ENCODE measurements at places on chromosomes 11 and 22.
A peak's percentile ranks its signal among the peaks of the same experiment; 100 is the strongest.

GRCh38 chr22:43014316-43014868 is 557 bp downstream of the PACSIN2 start:
- DNase-seq = no peak

GRCh38 chr11:68816917-68817419 is 24.7 kb downstream of the CPT1A start:
- DNase-seq = no peak

- DNase-seq = no peak
These were observed 449 bp upstream of the TOM1 start for GRCh38 chr22:35299217-35299672.

DNA sequence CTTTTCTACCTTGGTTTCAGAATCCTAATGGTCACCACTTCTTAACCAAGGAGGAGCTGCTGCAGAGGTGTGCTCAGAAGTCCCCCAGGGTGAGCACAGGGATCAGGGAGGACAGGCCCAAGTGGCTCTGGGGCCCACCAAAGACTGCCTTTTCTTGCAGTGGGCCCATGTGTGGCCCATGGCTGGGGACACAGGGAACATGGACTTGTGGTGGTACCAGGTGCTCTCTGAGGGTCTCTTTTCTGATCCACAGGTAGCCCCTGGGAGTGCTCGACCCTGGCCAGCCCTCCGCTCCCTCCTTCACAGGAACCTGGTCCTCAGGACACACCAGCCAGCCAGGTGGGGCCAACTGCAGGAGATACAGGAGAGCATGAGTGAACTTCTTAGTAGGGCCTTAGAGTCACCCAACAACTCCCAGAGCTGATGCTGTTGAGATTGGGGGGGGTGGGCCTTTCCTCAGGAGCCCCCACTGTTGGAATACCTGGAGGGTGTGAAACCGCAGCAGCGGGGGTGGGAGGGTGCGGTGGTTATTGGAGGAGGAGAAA is 2.0 kb downstream of the MUS81 start:
- no peak for DNase-seq

DNA sequence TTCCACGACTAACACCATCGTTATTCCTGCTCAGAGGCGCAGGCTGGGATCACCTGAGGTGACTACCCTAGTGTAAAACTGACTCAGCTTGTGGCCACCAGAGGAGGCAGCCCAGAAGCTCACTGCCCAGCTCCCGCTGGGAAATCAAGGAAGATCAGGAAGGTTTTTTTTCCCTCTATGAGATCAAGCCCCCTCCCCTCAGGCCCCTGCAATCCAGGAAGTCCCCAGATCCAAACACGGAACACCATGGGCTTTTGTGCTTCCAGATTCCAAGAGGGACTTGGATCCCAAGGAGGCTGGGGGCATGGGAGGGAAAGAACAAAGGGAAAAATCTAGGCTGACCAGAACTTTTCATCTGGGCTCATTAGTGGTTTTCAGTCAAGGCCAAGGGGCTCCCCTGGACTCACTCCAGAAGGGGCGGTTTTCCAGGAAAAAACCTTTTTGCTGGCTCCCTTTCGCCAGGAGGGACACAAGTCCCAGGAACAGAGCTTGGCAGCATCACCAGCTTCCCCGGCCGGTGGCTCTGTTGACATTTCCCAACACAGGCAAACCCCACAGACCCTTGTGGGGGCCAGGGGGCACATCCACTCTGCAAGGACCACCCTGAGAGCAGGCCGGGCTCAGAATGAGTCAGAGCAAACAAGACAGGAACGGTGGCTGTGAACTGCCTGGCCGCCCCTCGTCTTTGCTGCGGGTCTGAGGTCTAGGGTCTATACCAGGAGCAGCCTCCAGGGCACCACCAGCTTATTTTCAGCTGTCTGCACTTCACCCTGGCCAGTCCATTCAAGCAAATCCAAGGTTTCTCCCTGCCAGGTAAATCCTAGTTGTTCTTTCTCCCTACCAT is 36.8 kb downstream of the MYH9 start:
- no peak for DNase-seq

- no peak for DNase-seq
These were observed 22.1 kb upstream of the DRD2 start for GRCh38 chr11:113497066-113497910.

DNA sequence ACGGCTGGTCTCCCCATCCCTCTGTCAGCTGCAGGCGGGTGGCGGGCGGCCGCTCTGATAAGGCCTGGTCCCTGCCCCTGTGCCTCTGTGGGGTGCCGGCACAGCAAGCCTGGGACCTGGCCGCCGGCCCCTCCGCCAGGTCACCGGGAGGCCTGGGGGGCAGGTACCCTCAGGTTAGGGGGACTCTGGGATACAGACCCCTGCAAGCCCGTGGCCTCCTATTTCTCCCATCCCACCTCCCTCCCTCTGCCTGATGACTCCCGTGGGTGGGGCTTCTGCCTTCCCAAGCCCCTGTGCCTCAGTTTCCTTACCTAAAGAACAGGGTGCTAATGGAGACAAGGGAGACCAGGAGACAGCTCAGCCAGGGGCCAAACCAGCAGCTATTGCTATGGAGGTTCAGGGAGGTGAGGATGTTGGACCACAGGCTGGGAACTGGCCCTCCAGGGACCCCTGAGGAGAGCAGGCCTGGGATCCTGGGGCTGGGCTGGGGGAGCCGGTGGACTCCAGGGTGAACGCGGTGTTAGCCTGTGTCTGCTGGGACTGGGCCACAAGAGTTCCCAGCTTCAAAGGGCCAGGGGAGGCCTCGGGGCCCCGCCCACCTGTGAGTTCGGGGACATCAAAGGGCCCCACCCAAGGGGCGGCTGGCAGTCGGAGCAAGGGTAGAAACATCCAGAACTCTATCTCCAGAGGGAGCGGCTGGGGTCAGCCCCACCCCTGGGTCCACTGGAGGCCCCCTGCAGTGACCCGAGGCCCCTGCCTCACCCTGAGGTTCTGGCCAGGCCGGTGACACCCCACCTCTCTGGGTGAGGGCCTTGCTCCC is 32.0 kb upstream of the TH start:
- DNase-seq = no peak

GRCh38 chr11:47498584-47499152 is 49.7 kb upstream of the RAPSN start:
- DNase-seq = no peak

DNA sequence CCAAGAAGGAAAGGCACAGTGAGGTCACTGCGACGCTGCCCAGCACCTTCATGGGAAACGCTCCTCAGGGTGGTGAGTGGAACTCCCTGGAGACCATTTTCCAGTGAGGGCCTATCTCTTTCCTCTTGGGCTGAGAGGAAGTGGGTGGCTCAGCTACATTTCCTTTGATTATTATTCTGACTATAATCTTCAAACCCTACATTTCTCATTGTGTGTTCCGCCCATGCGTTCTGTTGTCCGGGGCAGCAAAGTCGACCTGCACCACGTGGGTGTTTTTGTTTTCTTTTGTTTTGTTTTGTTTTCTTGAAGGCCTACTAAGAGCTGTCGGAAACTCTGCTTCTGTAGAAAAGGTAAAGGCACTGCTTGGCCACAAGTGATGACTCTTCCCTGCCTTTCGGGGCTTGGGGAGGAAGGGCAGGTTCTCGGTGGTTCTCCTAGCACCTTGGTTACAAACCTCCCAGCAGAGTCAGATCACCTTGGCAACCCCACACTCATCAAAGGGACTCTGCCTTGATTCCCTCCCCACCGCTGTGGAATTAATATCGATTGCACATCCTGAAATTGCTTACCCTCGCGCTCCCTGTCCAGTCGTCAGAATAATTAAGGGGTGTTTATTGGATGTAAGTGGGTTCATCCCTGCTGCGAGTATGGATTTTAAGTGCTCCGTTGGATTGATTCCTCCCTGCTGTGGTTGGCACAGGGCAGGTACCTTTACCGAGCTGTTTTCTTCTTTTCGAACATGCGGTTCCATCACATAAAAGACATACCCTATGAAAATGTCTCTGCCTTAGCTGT is 7.3 kb downstream of the PARVB start:
- no peak for DNase-seq

DNA sequence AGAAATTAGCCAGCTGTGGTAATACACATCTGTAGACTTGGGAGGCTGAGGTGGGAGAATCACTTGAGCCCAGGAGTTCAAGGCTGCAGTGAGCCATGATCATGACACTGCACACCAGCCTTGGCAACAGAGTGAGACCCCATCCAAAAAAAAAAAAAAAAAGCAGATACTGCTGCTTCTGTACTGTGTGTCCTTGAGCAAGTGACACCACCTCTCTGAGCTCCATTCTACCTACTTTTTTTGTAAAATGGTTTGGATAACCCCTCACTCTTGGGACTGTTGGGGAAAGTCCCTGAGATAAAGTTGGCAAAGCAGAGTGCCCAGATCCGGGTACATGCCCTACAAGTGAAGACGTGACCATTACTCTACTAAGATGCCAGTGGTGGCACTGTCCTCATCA is 2.7 kb downstream of the SEC14L3 start:
- DNase-seq = no peak

DNA sequence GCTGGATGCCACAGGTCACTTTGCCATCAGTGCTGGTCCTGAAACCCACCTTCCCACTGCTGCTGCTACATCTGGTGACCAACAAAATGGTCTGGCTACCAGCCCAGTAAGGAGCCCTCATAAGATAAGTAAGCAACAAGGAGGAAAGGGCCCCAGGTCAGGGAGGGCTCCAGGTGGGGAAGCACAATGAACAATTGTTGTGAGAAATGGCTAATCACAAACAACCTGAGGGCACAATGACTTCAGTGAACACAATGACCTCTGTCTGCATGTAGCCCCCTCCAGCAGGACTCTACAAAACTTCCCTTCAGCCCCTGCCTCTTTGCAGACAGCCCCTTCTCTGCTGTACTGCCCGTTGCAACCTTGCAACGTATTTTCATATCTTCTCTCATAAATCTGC is 19.4 kb upstream of the FBLN1 start:
- no peak for DNase-seq

DNA sequence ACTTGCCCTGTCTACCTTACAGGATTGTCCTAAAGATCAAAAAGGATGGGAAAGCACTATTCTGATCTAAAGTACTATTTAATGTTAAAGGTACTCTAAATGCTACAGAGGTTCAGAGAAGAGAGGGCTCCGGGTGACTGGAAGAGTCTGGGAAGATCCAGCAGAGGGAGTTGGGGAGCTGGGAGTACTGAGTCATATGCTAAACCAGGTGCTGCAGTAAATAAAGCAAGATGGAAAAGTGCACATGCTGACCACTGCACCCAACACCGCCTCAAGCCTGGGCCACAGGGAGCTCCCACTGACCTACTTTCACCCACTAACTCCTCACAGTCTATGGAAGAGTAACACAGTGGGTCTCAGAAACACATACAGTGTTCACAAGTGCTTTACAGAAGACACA is 49.3 kb downstream of the WT1 start:
- DNase-seq = peak; percentile 80

DNA sequence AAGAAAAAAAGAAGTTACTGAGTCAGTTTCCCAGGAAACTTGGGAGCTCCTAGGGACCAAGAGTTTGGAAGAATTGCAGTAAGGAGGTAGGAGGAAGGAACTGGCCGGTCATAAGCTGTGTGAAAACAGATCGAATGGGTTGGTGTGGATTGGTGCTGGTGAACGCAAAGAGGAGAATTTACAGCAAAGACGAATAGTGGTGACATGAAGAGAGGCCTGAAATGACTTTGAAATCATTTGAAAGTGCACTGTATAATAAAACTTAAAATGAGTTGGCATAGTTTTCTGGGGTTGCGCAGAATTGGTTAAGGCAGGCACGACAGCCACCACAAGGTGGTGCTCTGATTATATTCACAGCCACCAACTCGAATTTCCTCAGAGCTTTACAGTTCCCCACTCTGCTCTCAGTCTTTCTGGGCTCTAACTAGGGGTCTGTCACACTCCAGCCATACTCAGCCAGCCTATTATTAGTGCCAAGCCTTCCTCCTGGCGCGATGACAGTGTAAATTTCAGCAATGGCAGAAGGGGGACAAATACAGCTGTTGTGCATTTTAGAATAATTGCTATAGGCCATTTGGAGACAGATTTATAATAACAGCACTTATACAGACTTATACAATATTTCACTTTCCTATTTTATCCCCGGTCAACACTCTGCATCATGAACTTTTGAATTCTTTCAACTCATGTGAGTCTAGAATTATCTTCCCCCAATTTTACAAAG is 8.3 kb upstream of the HTR3B start:
- DNase-seq = no peak

GRCh38 chr22:50027639-50028537 is 15.3 kb upstream of the IL17REL start:
- DNase-seq = no peak

GRCh38 chr11:44454666-44455065 is 110.8 kb upstream of the CD82 start:
- no peak for DNase-seq

DNA sequence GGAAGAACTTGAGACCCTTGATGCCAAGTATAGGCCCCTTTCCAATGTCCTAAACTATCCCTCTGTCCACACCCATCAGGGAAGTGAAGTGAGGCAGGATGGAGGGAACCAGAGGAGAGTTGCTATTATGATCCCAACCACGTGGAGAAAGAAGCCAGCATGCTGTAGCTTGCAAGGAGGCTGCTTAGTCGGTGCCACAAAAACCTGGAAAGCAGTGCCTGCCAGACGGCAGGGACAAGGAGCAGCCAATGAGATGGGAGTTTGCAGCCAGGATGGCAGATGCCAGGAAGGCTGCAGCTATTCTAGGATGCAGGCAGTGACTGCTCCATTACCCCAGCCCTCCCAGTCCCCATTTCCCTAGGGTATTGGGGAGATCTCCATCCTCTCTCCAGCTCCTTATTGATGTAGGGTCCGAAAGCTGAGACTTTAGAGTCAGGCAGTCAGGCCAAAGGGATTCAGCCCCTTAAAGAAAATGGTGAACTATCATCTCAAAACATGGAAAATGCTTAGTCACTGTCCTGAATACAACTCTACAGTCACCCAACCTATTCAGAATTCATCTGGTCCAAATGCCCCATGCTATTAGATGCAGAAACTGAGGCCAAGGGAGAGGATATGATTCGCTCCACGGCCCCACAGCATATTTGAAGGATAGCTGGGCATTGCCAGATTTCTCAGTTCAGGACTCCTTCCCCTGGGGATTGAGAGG is 18.4 kb upstream of the LRRC55 start:
- DNase-seq = no peak

DNA sequence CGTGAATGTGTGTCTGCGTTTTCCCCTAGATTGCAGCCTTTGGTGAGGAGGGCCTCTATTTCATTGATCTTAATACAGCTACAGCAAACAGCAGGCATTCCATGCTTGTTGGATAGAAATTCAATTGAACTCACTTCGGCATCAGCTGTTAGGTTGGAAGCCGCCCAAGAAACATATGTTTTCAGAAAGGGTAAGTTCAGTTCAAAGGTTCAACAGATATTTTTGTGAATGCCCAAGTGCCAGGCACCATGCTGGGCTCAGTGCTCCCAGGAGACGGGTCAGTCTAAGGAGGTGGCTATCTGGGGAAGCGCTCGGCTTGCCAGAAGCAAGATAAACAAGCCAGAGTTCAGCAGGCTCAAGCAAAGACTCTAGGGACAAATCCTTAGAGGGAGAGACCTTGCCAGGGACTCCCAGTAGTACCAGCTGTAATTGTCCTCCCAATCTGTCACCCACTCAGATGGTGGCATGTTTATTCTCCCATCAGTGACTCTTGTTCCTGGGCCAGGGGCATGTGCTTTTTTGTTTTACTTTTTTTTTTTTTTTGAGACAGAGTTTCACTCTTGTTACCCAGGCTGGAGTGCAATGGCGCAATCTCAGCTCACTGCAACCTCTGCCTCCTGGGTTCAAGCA is 64.5 kb upstream of the LARGE1 start:
- DNase-seq = no peak
